ENCODE measurements at places on chromosomes 7 and 10.

- no peak for DNase-seq
These were observed 4.7 kb downstream of the TMEM120A start for GRCh38 chr7:75989500-75990388.

DNA sequence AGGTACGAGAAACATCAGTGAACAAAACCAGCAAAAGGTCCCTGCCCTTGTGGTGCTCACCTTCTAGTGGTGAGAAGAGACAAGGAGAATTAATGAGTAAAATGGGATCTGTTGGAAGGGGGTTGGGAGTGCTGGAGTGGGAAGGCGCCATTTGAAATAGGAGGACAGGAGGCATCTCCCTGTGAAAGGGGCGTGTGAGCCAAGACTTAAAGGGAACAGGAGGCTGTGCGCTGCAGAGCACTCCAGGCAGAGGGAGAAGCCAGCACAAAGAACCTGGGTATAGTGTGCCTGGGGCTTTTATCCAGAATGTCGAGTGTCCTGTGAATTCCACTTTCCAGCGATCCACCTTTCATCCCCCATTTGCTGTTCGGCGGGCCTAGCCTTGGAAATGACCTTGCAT, 497.9 kb upstream of the GALNT17 start:
- DNase-seq = no peak

DNA sequence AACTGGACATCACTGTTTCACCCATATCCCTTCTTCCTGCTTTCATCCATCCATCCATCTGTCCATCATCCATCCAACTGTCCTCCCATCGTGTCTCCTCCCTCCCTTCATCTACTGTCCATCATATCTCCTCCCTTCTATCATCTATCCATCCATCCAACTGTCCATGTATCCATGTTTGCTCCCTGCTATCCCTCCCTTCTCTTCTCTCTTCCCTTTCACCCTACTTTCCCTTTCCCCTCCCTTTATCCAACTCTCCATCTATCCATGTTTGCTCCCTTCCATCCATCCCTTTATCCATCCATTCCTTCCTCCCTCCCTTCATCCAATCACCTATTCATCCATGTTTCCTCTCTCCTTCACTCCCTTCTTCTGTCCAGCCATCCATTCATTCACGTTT, 92.6 kb upstream of the CTBP2 start:
- DNase-seq = no peak

DNA sequence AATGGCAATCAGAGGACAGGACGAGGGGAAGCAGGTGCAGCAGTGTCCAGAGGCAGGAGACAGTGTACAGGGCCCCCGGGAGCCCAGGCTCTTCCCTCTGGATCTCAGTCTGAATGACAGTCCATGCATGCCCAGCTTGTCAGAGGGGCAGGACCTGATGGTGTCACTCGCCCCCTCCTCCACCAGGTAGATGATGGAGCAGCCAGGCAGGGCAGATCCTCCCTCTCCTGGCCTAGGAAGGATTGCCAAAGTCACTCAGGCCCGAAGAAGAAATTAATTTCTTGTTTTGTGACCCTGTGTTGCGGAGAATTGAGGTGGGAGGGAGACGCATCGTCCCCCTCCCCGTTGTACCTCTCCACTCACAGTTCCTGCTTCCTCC, 4.0 kb downstream of the VSTM4 start:
- no peak for DNase-seq

GRCh38 chr10:29144126-29144525, 144.7 kb upstream of the LYZL1 start:
- DNase-seq = no peak

GRCh38 chr7:54798530-54798929, 39.5 kb upstream of the SEC61G start:
- no peak for DNase-seq

DNA sequence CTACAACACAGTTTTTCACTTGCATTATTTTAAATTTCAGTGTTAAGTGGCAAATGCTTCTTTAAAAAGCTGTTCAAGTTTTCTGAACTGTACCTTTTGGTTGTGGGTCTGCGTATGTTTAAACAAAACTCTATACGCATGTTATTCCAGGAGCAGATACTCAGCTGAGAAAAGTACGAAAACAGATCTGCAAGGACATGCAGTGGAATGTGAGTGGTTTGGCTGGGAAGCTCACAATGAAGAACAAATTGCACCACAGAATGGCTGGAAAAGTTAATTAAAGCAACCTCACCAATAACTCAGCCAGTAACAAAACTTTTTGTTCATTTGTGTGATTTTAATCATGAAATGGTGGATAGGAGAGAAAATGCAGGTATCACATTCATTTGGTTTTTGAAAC, 17.6 kb downstream of the GLI3 start:
- DNase-seq = no peak

DNA sequence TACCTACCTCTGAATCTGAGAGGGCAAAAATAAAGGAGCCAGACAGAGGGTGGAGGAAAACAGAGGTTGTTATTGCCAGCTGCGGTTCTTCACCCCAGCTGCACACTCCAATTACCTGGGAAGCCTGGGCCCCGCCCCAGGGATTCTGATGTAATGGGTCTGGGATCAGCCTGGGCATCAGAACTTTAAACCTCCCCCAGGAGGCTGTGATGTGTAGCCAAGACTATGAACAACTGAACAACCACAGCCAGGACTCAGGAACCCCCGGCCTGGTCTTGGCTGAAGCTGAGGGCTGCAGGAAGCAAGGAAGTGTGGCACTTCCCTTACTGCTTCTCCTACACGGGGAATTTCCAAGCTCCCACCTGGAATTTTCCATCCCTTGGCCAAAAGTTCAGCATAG, 89.3 kb downstream of the HIP1 start:
- DNase-seq = no peak

DNA sequence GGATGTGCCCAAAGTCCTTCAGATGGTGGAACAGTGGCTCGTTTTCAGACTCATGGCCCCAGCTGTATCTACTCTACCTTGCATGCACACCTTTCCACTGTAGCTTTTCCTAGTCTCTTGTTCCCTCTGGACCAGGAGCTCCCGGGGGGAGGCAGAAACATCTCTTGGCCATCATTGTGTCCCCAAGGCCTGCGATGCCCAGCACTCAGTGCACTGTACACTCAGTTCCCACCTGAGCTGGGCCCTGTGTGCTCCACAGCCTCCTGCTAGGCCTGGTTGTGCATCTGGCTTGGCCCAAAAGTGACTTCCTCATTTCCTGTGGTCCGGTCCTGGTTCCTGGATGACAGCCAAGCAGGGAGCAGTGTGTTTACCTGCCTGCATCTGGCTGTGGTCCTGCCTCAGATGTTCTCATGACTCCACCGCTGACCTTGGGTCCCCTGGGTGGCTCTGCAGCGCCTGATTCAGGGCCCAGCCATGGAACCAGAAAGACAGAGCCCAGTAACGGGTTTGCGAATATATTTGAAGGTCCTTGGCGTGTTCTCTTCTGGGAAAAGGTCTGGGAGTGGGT, 9.9 kb upstream of the DOCK1 start:
- no peak for DNase-seq

GRCh38 chr10:131478377-131478989, 167.0 kb upstream of the TCERG1L start:
- DNase-seq = no peak

DNA sequence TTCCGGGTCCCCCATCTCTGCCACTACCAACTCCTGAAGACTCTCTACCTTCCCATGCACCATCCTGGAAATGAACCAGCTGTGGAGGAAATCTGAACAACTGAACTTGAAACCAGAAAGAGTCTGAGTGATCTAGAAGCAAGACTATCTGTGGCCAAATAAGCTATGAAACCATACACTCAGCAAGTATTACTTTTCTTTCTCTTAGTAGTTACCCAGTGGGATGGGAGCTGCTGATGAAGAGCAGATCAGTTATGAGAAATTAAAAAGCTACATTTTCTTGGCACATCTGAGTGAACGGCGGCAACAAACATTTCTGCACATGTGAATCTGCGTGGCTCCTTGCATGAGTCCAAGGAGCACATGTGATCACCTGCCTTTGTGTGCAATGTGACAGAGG, 31.6 kb upstream of the AGK start:
- DNase-seq = no peak

- DNase-seq = no peak
These were observed 32.3 kb downstream of the NOD1 start for GRCh38 chr7:30446266-30446665.

- DNase-seq = no peak
These were observed 41.2 kb downstream of the NEUROD6 start for GRCh38 chr7:31299336-31299735.

- no peak for DNase-seq
These were observed 546.7 kb upstream of the ADARB2 start for GRCh38 chr10:2284071-2284470.

GRCh38 chr7:16776053-16776452, 22.5 kb downstream of the TSPAN13 start:
- no peak for DNase-seq

- no peak for DNase-seq
These were observed 6.5 kb upstream of the SDK1 start for GRCh38 chr7:3294432-3295100.

GRCh38 chr10:29344073-29344820, 55.4 kb downstream of the LYZL1 start:
- DNase-seq = no peak

- peak; percentile 94 for DNase-seq
These were observed 62.8 kb upstream of the C7orf33 start for GRCh38 chr7:148527717-148528168.

- no peak for DNase-seq
These were observed 795 bp downstream of the LHFPL3 start for GRCh38 chr7:104328970-104329825.

- peak; percentile 17 for DNase-seq
These were observed 67.0 kb downstream of the CTBP2 start for GRCh38 chr10:125093199-125093973.

GRCh38 chr7:55179931-55180682, 161.3 kb downstream of the EGFR start:
- DNase-seq = no peak

DNA sequence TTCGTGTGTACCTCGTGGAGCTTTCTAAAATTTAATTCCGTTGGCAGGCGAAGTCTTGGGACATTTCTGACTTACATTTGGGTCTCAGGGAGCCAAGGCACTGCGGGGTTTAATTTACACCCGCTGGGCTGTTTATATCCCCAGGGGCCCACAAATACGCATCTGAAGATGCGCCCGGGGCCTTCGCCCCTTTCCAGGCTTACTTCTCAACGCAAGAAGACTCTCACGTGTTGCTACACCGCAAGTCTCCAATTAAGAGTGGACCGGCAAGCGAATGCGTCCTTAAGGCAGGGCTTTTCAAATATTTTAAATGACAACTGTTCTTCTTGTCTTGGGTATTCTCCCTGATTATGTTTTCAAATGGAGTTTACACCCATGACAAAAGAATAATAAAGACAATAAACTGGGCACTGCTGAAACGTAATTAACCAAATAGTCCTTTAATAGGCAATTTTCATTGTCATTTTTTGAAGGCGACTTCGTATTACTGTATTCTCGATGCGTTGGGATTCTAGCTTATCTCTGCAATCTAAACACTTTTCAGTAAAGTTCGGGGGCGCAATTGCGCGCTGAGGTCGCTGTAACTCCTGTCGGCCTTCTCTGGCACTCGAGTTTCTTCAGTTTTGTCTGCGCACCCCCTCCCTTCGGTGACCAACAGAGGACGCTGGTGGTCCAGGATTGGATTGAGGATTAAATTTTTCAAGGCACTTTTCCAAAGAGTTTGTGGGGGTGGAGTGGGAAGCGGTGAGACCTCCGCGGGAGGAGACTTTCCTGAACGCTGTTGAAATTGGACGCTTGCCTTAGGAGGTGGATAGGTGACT, 837 bp upstream of the IGFBP3 start:
- no peak for DNase-seq

GRCh38 chr7:74505471-74506324, 52.0 kb downstream of the GTF2IRD1 start:
- DNase-seq = no peak

DNA sequence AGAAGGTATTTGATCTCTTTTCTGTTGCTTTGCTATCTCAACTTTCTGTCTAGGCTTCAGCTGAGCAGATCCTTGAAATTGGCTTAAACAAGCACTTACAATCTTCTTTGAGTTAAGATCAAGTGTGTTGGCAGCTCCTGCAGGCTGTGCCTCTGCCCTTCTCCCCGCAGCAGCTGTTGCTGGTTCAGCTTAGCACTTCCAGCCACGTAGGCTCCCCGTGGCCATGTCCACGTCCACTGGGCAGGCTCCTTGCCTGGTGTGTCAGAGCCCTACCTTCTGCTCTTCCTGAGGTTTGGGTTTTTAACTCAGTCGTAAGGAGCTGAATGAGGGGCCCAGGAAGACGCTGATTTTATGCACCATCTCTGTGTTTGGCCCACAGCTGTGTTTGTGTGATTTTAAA, 47.2 kb downstream of the CAMK1D start:
- DNase-seq = no peak

DNA sequence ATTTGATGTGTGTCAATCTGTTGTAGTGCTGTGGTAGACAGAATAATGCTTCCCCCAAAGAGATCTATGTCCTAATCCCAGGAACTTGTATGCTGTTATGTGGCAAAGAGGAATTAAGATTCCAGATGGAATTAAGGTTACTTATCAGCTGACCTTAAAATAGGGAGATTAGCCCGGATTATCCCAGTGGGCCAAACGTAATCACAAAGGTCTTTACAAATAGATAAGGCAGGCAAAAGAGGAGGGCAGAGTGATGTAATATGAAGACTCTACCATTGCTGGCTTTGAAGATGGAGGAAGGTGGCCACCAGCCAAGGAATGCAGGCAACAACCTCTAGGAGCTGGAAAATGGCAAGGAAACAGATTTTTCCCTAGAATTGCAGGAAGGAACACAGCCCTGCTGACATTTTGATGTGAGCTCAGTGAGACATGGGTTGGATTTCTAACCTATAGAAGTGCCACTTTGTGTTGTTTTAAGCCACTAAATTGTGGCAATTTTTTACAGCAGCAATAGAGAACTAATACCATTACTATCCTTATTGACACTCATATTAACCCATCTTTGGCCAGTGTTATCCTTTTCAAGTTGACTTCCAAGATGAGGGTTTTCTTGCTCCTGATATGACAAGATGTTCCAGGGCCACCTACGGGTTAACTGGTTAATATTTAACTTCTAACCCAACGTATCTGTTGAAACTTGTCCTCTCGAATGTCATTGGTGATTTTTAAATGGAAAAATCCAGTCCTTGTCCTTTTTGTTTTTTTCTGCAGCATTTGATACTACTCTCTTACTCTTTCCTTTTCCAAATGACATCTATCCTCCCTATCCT, 29.3 kb downstream of the CYCS start:
- no peak for DNase-seq

DNA sequence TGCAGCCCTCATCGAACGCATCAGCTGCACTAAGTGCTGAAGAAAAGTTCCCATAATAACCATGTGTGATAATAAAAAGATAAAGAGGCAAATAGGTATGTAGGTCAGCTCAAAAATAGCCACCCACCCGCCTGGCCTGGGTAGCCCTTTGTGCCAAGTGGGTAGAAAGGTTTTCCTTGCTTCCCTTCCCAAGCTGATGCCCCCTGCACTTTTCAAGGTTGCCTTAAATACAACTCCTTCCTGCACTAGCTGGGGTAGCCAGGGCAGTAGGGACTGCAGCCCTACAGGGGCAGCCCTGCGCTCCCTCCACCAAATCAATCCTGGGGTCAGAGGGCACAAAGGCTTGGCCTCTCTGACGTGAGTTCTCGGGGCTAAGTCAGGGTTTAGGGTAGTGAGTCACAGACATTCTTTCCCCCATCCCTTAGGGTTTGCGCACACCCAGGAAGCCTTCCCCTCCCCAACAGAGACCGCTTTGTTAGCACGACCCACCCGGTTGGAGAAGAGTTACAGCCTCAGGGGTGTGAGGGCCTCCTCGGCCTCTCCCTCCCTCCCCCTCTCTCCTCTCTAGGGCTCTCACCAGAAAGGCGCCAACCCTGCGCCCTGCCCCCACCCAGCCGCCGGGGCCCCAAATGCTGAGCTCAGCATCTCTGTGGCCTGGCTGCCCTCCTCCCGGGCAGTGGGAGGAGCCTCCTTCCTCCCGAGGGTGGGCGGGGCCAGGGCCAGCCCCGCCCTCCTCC, 13.3 kb upstream of the DDIT4 start:
- DNase-seq = peak; percentile 93

All from activated effector memory CD4-positive, alpha-beta T cell treated with anti-CD3 and anti-CD28 coated beads, Interleukin-2, amount 50 U/mL, for 16 hours (primary cell).